Chondrocyte (in vitro differentiated cells): ENCODE measurements at places on chromosomes 5 and 9. TPM values are rescaled to one million over a fixed set of nuclear protein-coding genes. Genes with fewer than 3 reads are reported as not detected.

The SYK gene
- 0.22 to 0.55 TPM in 2 of 3 replicates, not detected in the other for total RNA-seq

The CSF1R gene
- 0.62 to 1.7 TPM (median 0.65 TPM) in 3 replicates for total RNA-seq

The GFI1B gene
- not detected in 3 replicates for total RNA-seq

DNA sequence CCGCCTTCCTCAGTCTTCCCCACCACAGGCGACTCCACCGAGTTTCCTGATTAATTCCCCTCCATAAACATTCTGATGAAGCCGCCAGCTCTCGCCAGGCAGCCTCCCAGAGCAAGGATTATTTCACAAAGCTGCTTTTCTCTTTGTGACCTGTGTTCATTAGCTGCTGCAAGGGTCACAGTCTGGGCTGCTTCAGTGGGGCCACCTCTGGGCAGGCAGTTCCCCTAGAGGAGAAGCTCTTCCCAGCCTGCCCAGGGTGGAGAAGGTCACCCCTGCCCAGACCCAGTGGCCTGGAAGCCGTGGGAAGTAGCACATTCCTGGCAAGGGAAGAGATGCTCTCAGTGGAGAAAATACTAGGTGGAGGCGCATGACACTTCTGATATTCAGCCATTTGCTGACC, 58.4 kb upstream of the RAPGEF1 start:
- peak; percentile 62 for DNase-seq

DNA sequence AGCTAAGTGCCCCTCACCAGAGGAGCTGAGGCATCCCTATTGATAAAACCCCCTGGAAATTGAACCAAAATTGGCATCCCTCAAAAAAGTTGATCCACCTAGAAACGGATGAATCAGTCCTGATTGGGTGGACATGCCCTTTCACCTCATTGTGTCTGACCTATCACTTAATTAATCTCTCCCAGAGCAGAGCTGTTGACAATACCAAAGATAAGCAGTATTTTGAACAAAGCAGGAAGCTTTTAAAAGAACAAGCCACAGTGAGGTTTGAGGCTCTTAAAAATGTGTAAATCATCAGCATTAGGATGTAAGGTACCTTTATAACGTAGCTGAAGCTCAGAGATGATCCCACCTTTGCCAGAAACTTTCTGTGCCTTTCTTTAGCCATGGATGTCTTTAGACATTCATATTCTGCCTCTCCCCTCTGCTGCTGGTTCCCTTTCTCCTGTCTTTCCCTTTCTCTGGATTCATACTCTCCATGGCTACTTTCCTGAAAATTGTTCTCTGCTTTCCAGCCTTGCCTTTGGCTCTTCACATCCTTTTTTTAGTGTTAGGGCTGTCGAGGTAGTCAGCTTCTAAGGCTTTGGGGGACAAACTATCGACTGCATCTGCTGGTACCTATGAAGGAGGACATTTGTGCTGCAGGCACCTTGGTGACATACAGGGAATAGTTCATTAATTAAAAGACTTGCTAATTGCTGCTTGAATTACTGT, 7.8 kb upstream of the LHX2 start:
- DNase-seq, result no peak
